ENCODE measurements at places on chromosomes 4 and X. TPM values are rescaled to one million over a fixed set of nuclear protein-coding genes. Genes with fewer than 3 reads are reported as not detected.

DNA sequence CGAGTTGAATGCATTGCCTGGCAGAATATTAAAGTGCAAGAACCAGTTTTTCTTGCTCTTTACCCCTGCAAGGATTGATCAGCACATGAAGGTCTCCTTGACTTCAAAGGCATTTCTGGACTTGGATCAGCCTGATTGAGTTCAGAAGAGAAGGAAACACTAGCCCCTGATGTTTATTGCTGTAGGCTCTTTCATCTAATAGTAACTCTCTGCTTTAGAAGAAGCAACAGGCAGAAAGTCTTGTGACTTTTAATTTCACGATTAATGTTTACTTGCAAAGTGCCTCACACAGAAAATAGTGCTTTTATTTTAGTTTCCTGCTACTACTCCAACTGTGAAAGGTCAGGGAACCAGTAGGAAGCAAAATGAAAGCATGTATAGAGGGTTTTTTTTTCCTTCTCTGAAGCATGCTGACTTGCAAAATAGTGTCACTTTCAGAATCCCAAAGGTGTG, 69.1 kb downstream of the PCDH7 start:
- H3K36me3 ChIP-seq, result no peaks in the 10 kb centered on the region
- no peaks in the 10 kb centered on the region for H3K27me3 ChIP-seq
- H3K4me3 ChIP-seq, result no peak overlapping the region
- DNase-seq, result no peak
- H3K27ac ChIP-seq, result no peak overlapping the region

DNA sequence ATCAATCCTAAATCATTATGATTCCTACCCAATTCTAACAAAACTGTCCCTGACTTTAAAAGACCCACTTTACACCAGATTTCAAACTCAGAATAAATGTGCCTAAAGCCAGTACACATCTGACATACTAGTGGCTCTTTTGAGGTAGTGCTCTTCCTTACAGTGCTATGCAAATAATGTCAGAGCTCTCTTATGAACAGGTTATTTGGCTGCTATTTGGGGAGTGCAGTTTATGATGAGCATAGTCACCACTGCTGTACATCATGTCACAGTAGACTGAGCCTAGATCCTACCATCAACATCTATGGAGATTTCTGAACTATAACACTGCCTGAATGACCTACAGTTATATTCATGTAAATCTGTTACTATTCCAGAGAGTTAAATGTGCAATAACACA, 50.4 kb upstream of the PAGE5 start:
- no peaks in the 10 kb centered on the region for H3K4me1 ChIP-seq
- no peaks in the 10 kb centered on the region for H3K36me3 ChIP-seq
- no peak overlapping the region for H3K4me3 ChIP-seq

GRCh38 chr4:144355811-144356757, 215.6 kb upstream of the GYPA start:
- no peak overlapping the region for H3K4me3 ChIP-seq
- H3K4me1 ChIP-seq, result no peaks in the 10 kb centered on the region
- DNase-seq, result peak; percentile 3
- no peaks in the 10 kb centered on the region for H3K36me3 ChIP-seq
- H3K27ac ChIP-seq, result no peak overlapping the region
- no peaks in the 10 kb centered on the region for H3K27me3 ChIP-seq

DNA sequence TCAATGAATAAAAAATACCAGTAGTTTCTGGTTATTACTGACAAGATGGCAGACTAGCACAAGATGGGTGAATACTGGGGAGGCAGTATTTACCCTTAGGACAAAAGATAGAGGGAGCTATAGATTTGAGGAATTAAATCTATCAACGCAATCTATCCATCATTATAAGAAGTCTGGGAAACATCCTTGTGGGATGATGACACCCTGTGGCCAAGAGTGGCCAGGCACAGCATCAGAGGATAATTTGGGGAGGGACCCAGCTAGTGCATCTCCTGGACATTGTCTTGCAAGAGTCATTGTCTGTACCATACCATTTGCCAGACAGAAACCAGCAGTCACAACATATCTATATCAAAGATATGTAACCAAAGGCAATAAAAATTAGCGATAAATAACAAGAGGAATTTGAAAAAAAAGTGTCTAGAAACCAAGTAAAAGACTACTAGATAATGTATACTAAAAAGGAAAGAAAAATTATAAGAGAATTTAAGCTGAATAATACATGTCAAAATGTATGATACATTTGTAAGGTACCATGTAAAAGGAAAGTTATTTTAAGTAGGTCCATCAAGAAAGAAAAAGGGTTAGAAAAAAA, 22.9 kb downstream of the KCTD8 start:
- H3K4me3 ChIP-seq, result no peak overlapping the region
- no peak overlapping the region for H3K27ac ChIP-seq
- H3K27me3 ChIP-seq, result no peaks in the 10 kb centered on the region
- DNase-seq, result no peak

DNA sequence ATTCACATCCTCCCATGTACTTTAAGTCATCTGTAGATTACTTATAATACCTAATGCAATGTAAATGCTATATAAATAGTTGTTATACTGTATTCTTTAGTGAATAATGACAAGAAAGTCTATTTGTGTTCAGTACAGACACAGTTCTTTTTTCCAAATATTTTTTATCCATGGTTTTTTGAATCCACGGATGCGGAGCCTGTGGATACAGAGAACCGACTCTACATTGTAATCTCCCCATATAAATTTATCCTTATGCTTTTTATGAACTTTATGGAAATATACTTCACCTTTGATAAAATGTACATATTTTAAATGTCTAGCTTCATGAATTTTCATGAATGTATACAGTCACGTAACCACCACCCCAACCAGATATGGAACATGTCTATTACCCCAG, 88.2 kb downstream of the DOCK11 start:
- H3K4me1 ChIP-seq, result no peaks in the 10 kb centered on the region
- H3K36me3 ChIP-seq, result no peaks in the 10 kb centered on the region
- no peak for DNase-seq
- no peak overlapping the region for H3K27ac ChIP-seq

DNA sequence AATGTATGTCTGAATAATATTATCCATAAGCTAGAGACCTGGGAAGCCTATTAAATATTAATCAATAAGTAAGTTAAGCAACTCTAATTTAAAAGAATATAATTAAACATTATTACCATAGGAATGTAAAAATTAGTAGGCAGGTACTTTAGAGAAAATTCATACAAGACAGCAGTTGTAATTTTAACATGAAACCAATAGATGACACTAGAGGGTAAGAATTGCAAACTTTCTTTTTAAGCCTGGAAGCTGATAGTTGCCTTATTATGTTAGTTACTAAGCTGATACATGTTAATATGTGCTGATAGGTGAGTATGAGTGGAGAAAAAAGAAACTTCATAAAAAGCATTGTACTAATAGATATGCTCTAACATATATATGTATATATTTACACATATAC, 1157.4 kb downstream of the FAM133A start:
- H3K27me3 ChIP-seq, result no peaks in the 10 kb centered on the region
- no peaks in the 10 kb centered on the region for H3K4me1 ChIP-seq
- H3K4me3 ChIP-seq, result no peak overlapping the region
- no peaks in the 10 kb centered on the region for H3K36me3 ChIP-seq
- no peak overlapping the region for H3K27ac ChIP-seq
- no peak for DNase-seq

DNA sequence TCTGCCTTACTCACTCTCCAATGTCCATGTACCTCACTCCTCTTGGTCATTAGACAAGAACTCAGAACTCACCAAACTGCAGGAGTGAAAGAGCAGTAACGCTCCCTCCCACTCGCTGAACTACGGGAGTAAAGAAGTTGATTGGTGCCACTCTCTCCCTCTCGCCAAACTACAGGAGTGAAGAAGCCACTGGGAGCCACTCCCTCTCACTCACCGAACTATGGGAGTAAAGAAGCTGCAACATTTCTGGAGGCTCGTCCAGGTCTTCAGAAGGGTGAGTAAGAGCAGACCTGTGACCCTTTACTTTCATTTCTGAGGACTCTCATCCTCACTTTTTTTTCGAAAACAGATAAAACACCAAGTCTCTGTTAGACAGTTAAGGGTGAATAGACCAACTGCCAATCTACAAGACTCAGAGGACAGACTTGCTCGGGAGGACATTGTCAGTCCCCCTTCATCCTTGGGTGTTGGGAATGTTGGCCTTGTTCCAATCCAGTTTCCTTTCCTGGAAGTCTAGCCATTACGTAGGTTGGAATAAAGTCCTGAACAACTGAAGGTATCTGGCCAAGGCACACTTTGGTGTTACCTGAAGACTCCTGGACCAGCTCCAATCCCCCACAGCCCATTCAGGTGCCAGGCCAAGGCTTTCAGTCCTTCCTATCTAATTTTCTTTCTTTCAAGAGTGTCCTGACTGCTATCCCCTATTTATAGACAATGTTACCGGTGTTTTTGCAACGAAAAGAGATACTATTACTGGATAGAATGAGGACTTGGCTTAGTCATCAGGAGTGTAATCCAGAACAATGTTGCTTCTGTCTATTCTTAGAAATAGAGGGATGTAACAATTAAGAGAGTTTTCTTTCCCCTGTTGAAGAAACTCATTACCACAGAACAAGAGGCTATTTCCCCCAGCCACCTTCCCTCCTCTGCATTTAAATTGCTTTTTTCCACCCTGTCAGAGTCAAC, 11.0 kb upstream of the COL25A1 start:
- no peak overlapping the region for H3K27ac ChIP-seq
- H3K4me1 ChIP-seq, result no peaks in the 10 kb centered on the region
- no peaks in the 10 kb centered on the region for H3K27me3 ChIP-seq
- no peak for DNase-seq

DNA sequence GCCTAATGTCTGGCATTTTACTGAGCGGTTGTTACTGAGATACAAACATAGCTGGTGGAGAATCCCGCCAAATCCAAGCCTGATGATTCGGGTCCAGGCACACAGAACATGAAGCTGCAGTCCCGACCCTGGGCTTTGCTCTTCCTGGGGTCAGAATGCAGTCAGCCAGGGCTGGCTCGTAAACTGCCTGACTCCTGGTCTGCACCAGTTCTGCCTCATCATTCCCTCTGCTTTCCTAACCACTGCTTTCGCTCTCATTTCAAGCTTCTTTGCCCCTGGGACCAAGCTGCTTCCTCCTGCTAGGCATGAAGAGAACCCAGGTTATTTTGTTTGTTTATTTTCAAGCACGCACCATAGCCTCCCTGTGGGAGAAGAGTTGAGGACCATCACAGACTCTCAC, 39.3 kb downstream of the GATB start:
- peaks cover 4% of the 10 kb centered on the region for H3K36me3 ChIP-seq
- no peaks in the 10 kb centered on the region for H3K27me3 ChIP-seq
- H3K4me3 ChIP-seq, result no peak overlapping the region
- H3K27ac ChIP-seq, result no peak overlapping the region

- H3K27ac ChIP-seq, result no peak overlapping the region
- H3K4me1 ChIP-seq, result peaks cover 16% of the 10 kb centered on the region
- H3K4me3 ChIP-seq, result no peak overlapping the region
- no peaks in the 10 kb centered on the region for H3K27me3 ChIP-seq
- peaks cover 16% of the 10 kb centered on the region for H3K36me3 ChIP-seq
Measured at GRCh38 chr4:186666252-186666651, 57.4 kb downstream of the FAT1 start.

DNA sequence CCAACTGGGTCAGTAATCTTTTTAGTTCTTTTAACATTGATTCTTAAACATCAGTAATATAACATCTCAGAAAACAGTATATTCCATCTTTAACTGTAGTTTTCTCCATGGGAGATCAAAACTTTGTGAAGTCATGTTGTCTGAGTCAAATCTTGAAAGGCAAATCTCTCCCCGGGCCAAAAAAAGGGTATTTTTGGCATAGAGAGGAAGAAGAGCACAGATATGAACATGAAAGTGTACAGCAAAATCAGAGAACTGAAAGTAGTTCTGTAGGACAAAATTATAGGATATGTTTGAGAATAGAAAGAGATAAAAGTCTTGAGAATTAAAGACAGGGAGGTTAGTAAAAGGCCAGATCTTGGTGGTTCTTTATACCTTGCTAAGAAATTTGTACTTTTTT, 176.4 kb upstream of the GYPA start:
- H3K4me3 ChIP-seq, result no peak overlapping the region
- H3K27ac ChIP-seq, result no peak overlapping the region
- no peaks in the 10 kb centered on the region for H3K4me1 ChIP-seq

DNA sequence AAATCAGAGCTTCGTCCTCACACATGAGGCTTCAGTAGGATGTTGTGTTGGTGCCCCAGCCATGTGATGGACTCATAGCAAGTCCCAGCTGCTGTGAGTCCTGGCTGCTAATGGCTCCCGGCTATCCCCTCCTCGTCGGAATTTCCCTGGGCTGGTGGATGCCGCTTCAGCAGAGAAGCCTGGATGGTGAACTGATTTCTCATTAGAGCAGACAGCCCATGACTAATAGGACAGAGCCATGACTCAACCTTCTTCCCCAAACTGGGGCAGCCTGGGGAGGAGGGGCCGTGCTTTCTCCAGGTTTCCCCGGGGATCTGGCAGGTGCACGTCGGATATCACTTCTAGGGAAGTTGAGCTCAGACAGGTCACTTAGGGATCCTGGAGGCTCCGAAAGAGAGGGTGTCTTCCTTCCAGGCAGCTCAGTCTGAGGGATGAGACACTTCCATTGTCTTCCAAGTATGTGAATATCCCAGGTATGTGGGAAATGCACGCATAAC, 112.7 kb downstream of the ASMT start:
- no peak overlapping the region for H3K27ac ChIP-seq
- H3K27me3 ChIP-seq, result no peaks in the 10 kb centered on the region
- DNase-seq, result peak; percentile 7
- no peak overlapping the region for H3K4me3 ChIP-seq
- no peaks in the 10 kb centered on the region for H3K36me3 ChIP-seq
- no peaks in the 10 kb centered on the region for H3K4me1 ChIP-seq

- H3K27me3 ChIP-seq, result no peaks in the 10 kb centered on the region
- DNase-seq, result peak; percentile 37
- no peak overlapping the region for H3K27ac ChIP-seq
- no peaks in the 10 kb centered on the region for H3K36me3 ChIP-seq
Measured at GRCh38 chr4:163548481-163549243, 54.2 kb downstream of the TMA16 start.

GRCh38 chrX:57737881-57738280, 57.8 kb upstream of the NLRP2B start:
- no peak overlapping the region for H3K27ac ChIP-seq
- no peak for DNase-seq
- H3K27me3 ChIP-seq, result no peaks in the 10 kb centered on the region
- H3K4me1 ChIP-seq, result no peaks in the 10 kb centered on the region
- no peak overlapping the region for H3K4me3 ChIP-seq

- no peak overlapping the region for H3K4me3 ChIP-seq
- no peak overlapping the region for H3K27ac ChIP-seq
- H3K27me3 ChIP-seq, result no peaks in the 10 kb centered on the region
- DNase-seq, result no peak
Measured at GRCh38 chr4:81684352-81684751, 212.6 kb upstream of the RASGEF1B start.

DNA sequence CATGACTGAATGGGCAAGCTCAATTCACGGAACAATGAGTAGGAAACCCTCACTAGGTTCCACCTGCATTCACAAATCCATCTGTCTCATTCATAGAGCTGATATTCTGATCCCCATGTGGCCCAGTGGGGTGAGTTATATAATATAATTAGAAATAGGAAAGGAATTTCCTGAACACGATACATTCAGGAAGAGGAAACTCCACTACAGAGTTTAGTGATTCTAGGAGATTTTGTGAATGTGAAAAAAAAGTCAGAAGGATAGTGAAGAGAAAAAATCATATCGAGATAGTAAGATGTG, 471.2 kb downstream of the GASK1B start:
- no peak overlapping the region for H3K4me3 ChIP-seq
- no peaks in the 10 kb centered on the region for H3K27me3 ChIP-seq
- no peaks in the 10 kb centered on the region for H3K4me1 ChIP-seq
- DNase-seq, result no peak
- no peak overlapping the region for H3K27ac ChIP-seq

NUDT9 gene
- 10.4 TPM for total RNA-seq

ADAM29 gene
- total RNA-seq, result not detected

BEX2 gene
- 0.46 TPM for total RNA-seq

UTP3 gene
- total RNA-seq, result 19.5 TPM

ARAP2 gene
- 1.4 TPM for total RNA-seq

HTT-AS gene
- total RNA-seq, result not detected

GPRASP1 gene
- 0.51 TPM for total RNA-seq

Measured in HepG2 (cell line).